T-helper 17 cell (primary cell): ENCODE measurements at places on chromosomes 12 and 14. TPM values are rescaled to one million over a fixed set of nuclear protein-coding genes. Genes with fewer than 3 reads are reported as not detected.

ADAM20 gene
- total RNA-seq: 0.37 TPM

SMAGP gene
- total RNA-seq: 3.4 TPM

RFLNA gene
- not detected for total RNA-seq

BCAT1 gene
- 1.6 TPM for total RNA-seq

HVCN1 gene
- total RNA-seq: 4.6 TPM

KHNYN gene
- total RNA-seq: 128 TPM

C12orf54 gene
- total RNA-seq: not detected

GRCh38 chr12:6280053-6280469, 30.4 kb upstream of the PLEKHG6 start:
- H3K27me3 ChIP-seq: peaks cover 42% of the 10 kb centered on the region
- no peak overlapping the region for H3K4me3 ChIP-seq

GRCh38 chr14:79528828-79529416, 682.4 kb downstream of the DIO2 start:
- no peaks in the 10 kb centered on the region for H3K4me1 ChIP-seq
- no peak overlapping the region for H3K27ac ChIP-seq
- no peaks in the 10 kb centered on the region for H3K36me3 ChIP-seq
- no peak for DNase-seq
- no peak overlapping the region for H3K4me3 ChIP-seq
- no peaks in the 10 kb centered on the region for H3K27me3 ChIP-seq

GRCh38 chr12:108633081-108633533, 587 bp downstream of the SELPLG start:
- H3K4me3 ChIP-seq: peak overlapping the region; percentile 97
- peak overlapping the region; percentile 98 for H3K27ac ChIP-seq
- no peak for DNase-seq
- H3K4me1 ChIP-seq: peaks cover 43% of the 10 kb centered on the region

DNA sequence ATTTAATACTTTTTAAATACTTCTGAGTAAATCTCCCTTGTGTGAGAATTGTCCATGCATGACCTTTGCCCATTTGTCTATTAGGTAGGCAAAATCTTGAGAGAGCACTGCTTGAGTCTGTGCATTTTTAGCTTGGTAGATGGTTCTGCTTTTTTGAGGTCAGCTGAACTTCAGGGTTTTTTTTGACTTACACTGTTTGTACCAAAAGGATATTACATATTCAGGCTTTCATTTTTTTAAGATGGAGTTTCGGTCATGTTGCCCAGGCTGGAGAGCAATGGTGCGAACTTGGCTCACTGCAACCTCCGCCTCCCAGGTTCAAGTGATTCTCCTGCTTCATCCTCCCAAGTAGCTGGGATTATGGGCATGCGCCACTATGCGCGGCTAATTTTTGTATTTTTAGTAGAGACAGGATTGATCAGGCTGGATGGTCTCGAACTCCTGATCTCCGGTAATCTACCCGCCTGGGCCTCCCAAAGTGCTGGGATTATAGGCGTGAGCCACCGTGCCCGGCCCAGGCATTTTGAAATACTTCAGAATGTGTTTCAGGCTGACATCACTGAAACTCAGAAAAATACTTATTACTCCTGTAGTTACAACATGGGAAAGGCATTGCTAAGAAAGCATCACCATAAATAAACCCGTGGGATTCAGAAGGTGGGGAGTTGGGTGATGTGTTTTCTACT, 11.1 kb downstream of the RASSF3 start:
- H3K4me3 ChIP-seq: no peak overlapping the region
- peak overlapping the region; percentile 66 for H3K27ac ChIP-seq
- no peaks in the 10 kb centered on the region for H3K36me3 ChIP-seq
- DNase-seq: no peak
- no peaks in the 10 kb centered on the region for H3K27me3 ChIP-seq

- H3K27me3 ChIP-seq: no peaks in the 10 kb centered on the region
- H3K36me3 ChIP-seq: no peaks in the 10 kb centered on the region
- H3K27ac ChIP-seq: no peak overlapping the region
- H3K4me1 ChIP-seq: no peaks in the 10 kb centered on the region
- DNase-seq: no peak
Measured at GRCh38 chr14:81801921-81802320, 268.3 kb upstream of the SEL1L start.

- H3K27me3 ChIP-seq: peaks cover 2% of the 10 kb centered on the region
- no peaks in the 10 kb centered on the region for H3K36me3 ChIP-seq
- DNase-seq: no peak
- peaks cover 5% of the 10 kb centered on the region for H3K4me1 ChIP-seq
- H3K4me3 ChIP-seq: no peak overlapping the region
Measured at GRCh38 chr14:65132855-65133254, 30.5 kb upstream of the MAX start.

DNA sequence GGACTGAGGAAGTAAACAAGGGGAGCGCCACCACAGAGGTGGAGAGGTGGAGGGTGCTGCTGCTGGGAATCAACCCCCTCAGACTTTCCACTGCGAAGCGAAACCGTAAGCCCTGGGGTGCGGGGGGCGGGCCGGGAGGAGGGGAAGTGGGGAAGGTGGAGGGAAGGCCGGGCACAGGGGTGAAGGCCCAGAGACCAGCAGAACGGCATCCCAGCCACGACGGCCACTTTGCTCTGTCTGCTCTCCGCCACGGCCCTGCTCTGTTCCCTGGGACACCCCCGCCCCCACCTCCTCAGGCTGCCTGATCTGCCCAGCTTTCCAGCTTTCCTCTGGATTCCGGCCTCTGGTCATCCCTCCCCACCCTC, at the start of gene LAG3:
LAG3 (plus strand) TSS at position 190 of the 365 bp plus-strand sequence. CDS start 333 bp downstream, outside the sequence.
- peak within 1 kb of the TSS; percentile 92 for H3K4me3 ChIP-seq
- no peak for DNase-seq
- H3K27ac ChIP-seq: peak within 1 kb of the TSS; percentile 57
- H3K4me1 ChIP-seq: peaks cover 34% of the 10 kb centered on the region
- peaks cover 55% of the 10 kb centered on the region for H3K27me3 ChIP-seq

GRCh38 chr12:93094988-93095737, 166.1 kb upstream of the EEA1 start:
- no peak overlapping the region for H3K27ac ChIP-seq
- H3K4me1 ChIP-seq: peaks cover 11% of the 10 kb centered on the region
- no peak for DNase-seq

GRCh38 chr12:120939523-120939922, 35.4 kb upstream of the SPPL3 start:
- peaks cover 2% of the 10 kb centered on the region for H3K36me3 ChIP-seq
- H3K27ac ChIP-seq: no peak overlapping the region
- DNase-seq: no peak
- no peak overlapping the region for H3K4me3 ChIP-seq
- peaks cover 1% of the 10 kb centered on the region for H3K27me3 ChIP-seq

DNA sequence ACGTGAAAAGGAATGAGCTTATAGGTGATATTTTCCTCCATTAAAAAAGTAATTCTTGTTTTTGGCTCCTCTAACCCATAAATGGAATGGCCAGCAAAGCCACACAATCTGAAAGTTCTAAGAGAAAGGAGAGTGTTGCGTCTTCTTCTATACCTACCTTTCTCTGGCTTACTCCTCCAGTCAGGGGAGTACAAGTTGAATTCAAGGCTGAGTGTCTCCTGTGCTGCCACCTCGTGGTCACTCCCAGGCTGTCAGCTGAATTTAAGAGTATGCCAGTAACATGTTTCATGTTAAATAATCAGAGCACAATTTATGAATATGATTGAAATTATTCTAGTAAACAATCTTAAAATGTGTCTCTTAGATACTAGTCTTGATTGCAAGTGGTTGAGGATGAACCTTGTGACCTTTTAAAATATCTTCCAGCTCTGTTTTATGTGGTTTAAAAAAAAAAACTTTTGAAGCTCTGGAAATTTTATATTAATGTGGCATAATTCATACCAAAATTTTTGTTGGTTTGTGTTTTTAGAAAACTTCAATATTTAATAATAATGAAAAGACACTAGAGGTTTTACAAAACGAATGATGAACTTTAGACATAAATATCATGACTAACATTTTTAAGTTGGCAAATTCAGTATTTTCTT, 31.7 kb downstream of the PTHLH start:
- H3K27me3 ChIP-seq: peaks cover 12% of the 10 kb centered on the region
- no peak overlapping the region for H3K4me3 ChIP-seq
- DNase-seq: peak; percentile 44
- peaks cover 3% of the 10 kb centered on the region for H3K4me1 ChIP-seq
- no peaks in the 10 kb centered on the region for H3K36me3 ChIP-seq

GRCh38 chr12:29640589-29641345, 143.0 kb downstream of the TMTC1 start:
- peaks cover 5% of the 10 kb centered on the region for H3K4me1 ChIP-seq
- H3K27me3 ChIP-seq: peaks cover 19% of the 10 kb centered on the region
- no peak overlapping the region for H3K4me3 ChIP-seq
- no peak for DNase-seq

GRCh38 chr12:50112456-50113218, 601 bp downstream of the COX14 start:
- DNase-seq: no peak
- H3K4me1 ChIP-seq: peaks cover 28% of the 10 kb centered on the region
- peak overlapping the region; percentile 99 for H3K4me3 ChIP-seq
- H3K36me3 ChIP-seq: peaks cover 7% of the 10 kb centered on the region
- peak overlapping the region; percentile 97 for H3K27ac ChIP-seq

GRCh38 chr14:65003394-65003793, 16.7 kb downstream of the FNTB start:
- no peaks in the 10 kb centered on the region for H3K27me3 ChIP-seq
- DNase-seq: no peak
- H3K27ac ChIP-seq: no peak overlapping the region
- H3K4me3 ChIP-seq: no peak overlapping the region
- H3K4me1 ChIP-seq: peaks cover 26% of the 10 kb centered on the region

DNA sequence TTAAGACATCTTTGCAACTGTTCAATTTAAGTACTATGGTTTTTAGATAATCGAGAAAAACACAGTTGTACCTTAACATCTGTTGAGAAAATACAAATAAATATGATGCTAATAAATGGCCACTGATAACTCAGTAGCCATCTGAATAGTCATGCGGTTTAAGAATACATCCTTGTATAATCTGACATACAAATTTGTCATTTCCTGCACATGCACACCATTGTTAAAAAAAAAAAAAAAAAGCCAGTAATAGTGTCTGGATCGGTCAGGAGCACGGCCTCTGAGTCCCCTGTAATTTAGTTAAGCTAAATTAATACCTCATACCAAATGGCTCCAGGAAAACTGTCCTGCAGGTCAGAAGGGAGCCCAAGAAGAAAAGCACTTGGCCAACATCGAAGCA, 16.8 kb downstream of the RFC5 start:
- H3K36me3 ChIP-seq: peaks cover 9% of the 10 kb centered on the region
- no peaks in the 10 kb centered on the region for H3K27me3 ChIP-seq
- H3K27ac ChIP-seq: peak overlapping the region; percentile 88
- no peak for DNase-seq
- H3K4me1 ChIP-seq: peaks cover 15% of the 10 kb centered on the region

- no peak overlapping the region for H3K4me3 ChIP-seq
- no peak overlapping the region for H3K27ac ChIP-seq
- H3K4me1 ChIP-seq: no peaks in the 10 kb centered on the region
- H3K36me3 ChIP-seq: peaks cover 2% of the 10 kb centered on the region
- no peak for DNase-seq
Measured at GRCh38 chr14:56816574-56817391, 6.5 kb upstream of the OTX2 start.

GRCh38 chr14:22839159-22839779, 2.9 kb downstream of the MMP14 start:
- no peak overlapping the region for H3K4me3 ChIP-seq
- H3K36me3 ChIP-seq: peaks cover 6% of the 10 kb centered on the region
- peaks cover 51% of the 10 kb centered on the region for H3K27me3 ChIP-seq
- H3K4me1 ChIP-seq: peaks cover 14% of the 10 kb centered on the region
- no peak overlapping the region for H3K27ac ChIP-seq
- DNase-seq: no peak

GRCh38 chr12:50772470-50772869, 8.6 kb downstream of the ATF1 start:
- no peaks in the 10 kb centered on the region for H3K27me3 ChIP-seq
- peaks cover 8% of the 10 kb centered on the region for H3K4me1 ChIP-seq
- no peak for DNase-seq
- no peaks in the 10 kb centered on the region for H3K36me3 ChIP-seq
- H3K27ac ChIP-seq: no peak overlapping the region

GRCh38 chr12:53989227-53990113, 4.5 kb downstream of the HOXC10 start:
- H3K4me1 ChIP-seq: peaks cover 45% of the 10 kb centered on the region
- peak overlapping the region; percentile 77 for H3K27ac ChIP-seq
- DNase-seq: no peak
- peaks cover 4% of the 10 kb centered on the region for H3K36me3 ChIP-seq
- peaks cover 90% of the 10 kb centered on the region for H3K27me3 ChIP-seq
- peak overlapping the region; percentile 55 for H3K4me3 ChIP-seq

DNA sequence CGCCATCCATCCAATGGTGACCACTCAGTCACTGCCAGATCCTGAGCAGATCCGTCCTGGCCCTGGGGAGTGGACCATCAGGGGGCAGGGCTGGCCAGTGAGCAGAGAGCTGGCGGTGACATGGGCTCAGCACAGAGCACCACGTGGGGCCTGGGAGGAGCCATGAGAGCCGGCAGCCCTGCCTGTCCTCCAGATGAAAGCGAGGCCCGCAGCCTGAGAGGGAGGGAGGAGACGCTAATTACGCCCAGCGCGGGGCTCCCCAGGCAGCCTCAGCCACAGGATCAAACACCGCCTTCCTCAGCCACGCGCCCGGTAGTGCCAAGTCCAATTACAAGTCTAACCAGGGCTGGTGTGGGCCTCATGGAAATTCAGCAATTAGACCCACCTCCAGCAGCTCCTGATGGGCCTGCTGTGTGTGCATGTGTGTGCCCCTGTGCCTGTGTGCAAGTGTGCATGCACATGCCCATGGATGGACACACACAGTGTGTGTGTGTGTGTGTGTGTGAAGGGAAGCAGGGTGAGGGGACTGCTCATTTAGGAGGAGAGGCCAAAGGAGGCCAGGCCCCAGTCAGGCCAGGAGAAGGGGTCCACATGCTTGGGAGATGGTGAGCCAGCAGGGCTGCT, 68.0 kb downstream of the KIF26A start:
- peaks cover 6% of the 10 kb centered on the region for H3K27me3 ChIP-seq
- H3K4me3 ChIP-seq: no peak overlapping the region
- H3K4me1 ChIP-seq: no peaks in the 10 kb centered on the region
- DNase-seq: no peak
- no peaks in the 10 kb centered on the region for H3K36me3 ChIP-seq

DNA sequence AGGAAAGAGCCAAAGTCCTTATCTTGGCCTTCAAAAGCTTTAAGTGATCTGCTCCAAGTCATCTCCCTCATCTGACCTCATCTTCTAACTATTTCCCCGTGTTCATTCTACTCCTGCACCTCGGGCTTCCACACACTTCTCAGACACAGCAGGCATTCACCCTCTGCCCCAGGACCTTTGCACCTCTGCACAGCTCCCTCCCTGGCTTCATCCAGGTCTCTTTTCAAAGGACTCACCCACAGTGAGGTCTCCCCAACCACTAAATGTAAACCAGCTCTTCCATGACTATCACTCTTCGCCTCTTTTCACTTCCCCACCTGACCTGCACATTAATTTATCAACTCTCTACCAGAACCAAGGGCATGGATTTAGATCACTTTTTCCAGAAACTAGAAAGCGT, 161.8 kb downstream of the PIWIL1 start:
- H3K4me3 ChIP-seq: no peak overlapping the region
- H3K27me3 ChIP-seq: no peaks in the 10 kb centered on the region
- DNase-seq: no peak
